ENCODE measurements at places on chromosomes 2 and 18.
A peak's percentile ranks its signal among the peaks of the same experiment; 100 is the strongest.

DNA sequence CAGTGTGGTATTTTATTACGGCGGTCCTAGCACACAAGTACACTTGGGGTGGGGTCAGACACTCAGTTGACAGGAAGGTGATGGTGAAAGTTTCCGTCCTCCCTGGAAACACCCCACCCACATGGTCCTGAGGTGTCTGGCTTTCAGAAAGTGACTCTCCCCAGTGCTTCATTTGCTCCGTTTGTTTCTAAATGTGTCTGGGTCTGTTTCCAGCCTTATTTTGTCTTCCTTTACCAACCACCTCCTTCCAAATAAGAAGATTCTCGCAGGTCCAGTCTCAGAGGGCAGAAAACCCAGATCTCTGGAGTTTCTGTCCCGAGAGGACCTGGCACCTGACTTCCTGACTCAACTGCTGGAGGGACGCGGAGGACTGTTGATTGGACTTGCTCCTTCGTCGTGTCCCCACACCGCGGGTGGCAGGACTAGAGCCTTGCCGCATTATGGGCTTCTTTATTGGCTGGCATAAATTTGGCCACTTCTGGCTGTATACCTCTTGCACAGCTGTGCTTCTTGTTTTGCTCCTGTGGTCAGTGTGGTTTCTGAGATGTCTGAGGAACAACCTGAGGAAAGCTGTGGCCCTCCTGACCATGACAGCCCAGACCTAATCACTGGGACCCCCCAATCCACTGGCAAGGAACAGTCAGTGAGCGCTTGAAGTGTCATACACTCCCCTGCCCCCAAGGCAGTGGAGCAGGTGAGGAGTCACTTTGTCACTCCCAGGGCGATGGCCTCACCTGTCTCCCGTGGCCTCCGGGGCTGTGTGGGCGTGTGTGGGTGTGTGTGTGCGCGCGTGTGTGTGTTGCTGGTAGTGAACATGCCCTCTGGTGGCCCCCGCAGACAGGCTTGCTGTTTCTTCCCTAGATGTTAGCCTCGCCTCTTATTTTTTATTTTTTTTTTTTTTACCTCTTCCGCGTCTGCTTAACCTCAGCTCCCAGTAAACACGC is 45.6 kb downstream of the MEX3C start:
- peak; percentile 82 for DNase-seq

GRCh38 chr18:76941284-76941683 is 118.9 kb downstream of the ZNF236 start:
- no peak for DNase-seq

- DNase-seq: no peak
Observed at GRCh38 chr2:43340066-43340465, 113.7 kb upstream of the ZFP36L2 start.

- peak; percentile 60 for DNase-seq
Observed at GRCh38 chr2:39437522-39438296, 624 bp upstream of the MAP4K3 start.

- no peak for DNase-seq
Observed at GRCh38 chr2:176156807-176157498, at the start of gene HOXD3. HOXD3 (plus strand) TSS chr2:176157307; CDS start chr2:176169115, 11,808 bp downstream.

- DNase-seq: no peak
Observed at GRCh38 chr2:120091436-120091835, 78.6 kb downstream of the EPB41L5 start.

DNA sequence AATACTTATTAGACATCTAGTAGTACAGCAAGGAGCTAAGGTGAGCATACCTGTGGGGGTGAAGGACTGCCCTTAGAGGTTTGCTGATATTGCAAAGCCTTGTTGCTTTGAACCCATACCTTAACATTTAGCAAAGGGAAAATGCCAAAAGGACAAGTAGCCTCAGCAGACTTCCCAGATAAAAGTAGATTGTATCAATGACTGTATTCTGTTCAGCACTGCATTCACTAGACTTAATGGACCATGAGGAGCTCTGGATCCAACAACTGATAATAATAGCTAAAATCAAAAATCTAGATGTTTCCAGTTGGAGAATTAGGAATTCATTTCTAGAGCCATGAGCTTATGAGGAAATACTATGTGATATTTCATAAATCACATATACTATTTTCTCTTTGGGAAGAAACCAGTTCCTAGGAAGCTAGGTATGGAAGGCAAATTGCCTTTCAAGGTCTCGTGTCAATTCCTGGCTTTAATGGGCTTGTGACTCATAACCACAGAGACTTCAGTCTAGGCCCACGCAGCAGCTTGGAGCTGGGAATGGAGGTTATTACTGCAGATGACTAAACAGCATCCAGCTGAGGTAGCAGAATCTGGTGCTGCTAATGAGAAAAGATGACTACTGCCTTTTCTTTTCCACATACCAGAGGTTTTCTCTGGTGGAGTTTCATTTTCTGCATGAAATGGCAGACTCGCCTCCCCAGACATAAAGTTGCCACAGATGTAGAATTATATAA is 191.2 kb upstream of the NABP1 start:
- DNase-seq: no peak

GRCh38 chr2:46283693-46284092 is 13.5 kb upstream of the EPAS1 start:
- no peak for DNase-seq

DNA sequence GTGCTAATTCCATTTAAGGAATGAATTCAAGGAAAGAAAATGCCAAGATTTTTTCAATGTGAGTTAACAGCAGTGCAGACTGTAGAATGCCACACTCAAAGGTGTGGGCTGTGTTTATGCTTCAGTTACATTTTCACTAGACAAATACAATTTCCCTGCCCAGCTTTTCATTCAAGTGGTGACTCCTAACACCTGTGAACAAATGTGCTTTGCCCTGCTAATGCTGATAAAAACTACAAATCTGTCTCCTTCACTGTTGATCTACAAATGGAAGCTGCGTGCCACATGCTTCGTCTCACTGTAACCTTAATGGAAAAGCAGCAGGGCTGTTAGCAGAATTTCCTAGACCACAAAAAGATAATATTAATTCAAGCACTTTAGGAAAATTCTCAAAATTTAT is 19.8 kb upstream of the TCF4 start:
- DNase-seq: no peak

DNA sequence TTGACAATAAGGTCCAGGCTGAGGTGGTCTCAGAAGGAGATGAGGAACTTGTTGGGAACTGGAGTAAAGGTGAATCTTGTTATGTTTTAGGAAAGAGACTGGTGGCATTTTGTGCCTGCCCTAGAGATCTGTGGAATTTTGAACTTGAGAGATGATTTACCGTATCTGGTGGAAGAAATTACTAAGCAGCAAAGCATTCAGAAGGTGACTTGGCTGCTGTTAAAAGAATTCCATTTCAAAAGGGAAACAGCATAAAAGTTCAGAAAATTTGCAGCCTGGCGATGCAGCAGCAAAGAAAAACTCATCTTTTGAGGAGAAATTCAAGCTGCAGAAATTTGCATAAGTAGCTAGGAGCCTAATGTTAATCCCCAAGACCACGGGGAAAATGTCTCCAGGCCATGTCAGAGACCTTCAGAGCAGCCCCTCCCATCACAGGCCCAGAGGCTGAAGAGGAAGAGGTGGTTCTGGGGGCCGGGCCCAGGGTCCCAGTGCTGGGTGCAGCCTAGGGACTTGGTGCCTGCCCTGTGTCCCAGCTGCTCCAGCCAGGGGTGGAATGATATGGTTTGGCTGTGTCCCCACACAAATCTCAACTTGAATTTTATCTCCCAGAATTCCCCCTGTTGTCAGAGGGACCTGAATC is 73.5 kb downstream of the FIGN start:
- no peak for DNase-seq

DNA sequence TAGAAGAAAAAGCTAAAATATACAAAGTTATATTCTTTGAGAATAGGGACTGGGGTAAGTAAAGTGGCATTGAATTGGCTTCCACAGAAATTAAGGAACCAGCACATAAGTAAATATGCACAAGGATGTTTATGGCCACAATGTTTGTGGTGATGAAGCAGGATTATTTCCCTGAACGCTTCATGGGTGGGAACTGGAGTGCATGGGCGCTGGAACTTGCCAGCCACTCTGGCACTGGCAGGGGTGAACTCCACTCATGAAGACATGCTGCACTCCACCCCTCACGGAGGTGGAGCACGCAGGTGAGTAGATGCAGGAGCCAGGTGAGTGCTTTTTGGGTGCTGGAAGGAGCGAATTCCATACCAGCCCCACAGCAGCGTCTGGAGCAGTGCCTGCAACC is 94.1 kb downstream of the BCL2 start:
- no peak for DNase-seq

DNA sequence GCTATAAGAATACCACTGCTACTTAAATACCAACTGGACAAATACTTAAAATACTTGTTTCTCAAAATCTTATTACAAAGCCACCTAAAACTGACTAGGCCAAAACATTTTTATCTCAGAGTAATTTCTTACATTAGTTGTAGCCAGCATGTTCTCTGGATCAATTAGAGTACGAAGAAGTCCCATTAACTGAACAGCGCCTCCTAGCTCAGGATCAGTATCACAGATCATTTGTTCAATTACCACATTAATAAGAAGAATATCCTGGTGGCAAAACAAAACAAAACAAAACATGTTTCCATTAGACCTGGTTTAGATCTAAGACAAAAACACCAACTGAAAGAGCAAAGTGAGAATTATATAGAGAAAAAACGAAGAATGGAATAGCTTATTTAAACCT is 36.0 kb downstream of the PPP4R3B start:
- DNase-seq: peak; percentile 36

GRCh38 chr2:150432312-150432625 is 55.2 kb downstream of the RND3 start:
- DNase-seq: no peak

DNA sequence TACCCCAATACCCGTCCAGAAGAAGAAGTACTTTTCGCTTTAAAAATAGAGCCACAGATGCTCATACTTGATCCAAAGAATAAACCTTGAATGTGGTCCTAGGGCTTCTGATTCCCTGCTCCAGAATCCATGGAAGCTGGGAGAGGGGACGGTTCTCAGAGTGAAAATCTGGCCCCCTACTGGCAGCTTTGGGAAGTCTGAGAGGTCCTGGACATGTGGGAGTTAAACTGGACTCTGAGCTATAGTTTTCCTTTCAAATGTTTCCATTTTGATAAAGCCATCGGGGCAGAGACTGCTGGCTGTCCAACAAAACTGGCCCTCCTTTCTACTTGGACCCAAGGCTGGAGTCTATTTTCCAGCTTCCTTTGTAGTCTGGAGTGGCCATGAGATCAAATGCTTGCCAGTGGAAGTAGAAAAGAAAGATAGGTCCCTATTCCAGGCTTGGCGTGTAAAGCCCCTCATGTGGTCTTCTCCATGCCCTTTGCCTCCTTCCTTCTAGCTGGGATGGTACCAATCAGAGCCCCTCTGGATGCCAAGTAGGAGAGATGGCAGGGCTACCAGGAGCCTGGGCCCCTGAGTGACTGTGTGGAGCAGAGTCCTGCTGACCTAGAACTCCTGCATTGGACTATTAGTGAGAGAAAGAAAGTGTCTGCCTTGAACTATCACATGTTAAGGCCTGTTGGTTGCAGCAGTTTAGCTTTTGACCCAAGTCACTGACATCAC is 37.7 kb upstream of the TBC1D8 start:
- DNase-seq: no peak

DNA sequence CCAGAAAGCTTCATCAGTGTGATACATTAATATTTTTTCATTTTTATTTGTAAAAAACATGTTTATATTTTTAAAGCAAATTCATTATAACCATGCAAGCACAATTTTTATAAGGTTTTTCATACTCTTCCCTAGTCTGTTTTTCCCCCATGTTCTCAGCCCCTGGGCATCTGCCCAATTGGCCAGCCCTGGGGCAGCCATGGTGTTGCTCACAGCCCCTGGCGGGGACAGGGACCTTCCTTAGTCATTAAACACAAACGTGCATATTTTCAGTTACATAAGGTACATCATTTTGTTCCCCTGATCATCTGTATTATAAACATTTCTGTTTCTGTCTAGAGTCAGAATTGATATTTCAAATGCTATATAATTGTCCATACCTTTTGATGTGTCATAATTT is 150.0 kb downstream of the ESCO1 start:
- no peak for DNase-seq

GRCh38 chr2:111668274-111668616 is 215.7 kb downstream of the ANAPC1 start:
- DNase-seq: no peak

- DNase-seq: peak; percentile 39
Observed at GRCh38 chr2:134919341-134920210, 954 bp downstream of the CCNT2 start.

DNA sequence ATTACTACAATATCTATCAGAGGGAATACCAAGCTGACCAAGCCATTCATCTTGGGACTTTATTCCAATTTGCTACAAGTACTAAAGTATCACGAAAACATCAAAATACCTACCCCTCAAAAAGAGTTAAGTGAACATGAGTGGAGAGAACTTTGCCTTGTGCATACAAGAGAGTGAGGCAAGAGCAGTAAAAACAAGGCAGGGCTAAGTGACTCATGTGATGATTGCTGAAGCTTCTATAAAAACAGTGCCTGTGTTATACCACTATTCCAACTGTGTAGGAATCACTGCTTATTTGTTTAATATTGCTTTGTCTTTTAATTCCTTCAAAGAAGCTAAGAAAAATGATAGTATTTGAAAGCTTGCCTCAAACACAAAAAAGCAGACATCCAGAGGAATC is 61.2 kb downstream of the FARSB start:
- no peak for DNase-seq

DNA sequence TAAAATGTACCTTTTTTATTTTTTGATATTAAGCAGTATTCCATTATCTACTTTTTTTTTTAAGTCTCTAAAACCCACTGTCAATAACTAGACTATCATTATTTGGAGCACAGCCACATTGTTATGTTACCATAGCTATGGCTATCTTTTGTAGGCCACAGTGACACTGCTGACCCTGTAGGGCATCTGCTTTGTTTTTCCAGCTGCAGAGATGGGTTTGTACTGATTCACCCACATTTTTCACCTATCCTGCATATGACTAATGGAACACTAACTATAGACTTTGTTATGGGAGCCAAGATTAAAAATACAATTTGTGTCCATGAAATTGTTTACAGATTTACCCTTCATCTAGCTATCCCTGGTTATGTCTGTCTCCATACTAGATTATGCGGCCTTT is 21.6 kb upstream of the OTX1 start:
- no peak for DNase-seq

DNA sequence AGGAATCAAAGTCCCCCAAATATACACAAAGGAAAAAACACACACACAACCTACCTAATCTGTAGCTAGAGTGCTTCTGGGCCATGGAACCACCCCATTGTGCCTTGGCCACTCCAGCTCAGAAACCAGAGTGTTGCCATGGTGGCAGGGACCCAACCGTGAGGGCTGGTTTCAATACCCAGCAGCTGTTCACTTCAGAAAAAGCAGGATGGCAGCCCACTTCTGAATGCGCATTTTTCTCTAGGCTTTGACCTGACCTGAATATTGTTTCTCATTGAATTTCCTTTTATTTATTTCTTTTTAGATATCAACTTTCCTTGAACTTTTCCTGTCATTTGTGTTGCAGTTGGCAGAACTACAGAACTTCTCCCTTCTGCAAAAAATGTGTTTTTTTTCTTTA is 43.0 kb upstream of the EHBP1 start:
- DNase-seq: no peak

- DNase-seq: no peak
Observed at GRCh38 chr2:5227062-5227699, 465.0 kb upstream of the SOX11 start.

- no peak for DNase-seq
Observed at GRCh38 chr2:137237055-137237454, 471.7 kb downstream of the THSD7B start.

All from CD4-positive, alpha-beta memory T cell (primary cell).